ENCODE measurements at places on chromosomes 1 and 21.

DNA sequence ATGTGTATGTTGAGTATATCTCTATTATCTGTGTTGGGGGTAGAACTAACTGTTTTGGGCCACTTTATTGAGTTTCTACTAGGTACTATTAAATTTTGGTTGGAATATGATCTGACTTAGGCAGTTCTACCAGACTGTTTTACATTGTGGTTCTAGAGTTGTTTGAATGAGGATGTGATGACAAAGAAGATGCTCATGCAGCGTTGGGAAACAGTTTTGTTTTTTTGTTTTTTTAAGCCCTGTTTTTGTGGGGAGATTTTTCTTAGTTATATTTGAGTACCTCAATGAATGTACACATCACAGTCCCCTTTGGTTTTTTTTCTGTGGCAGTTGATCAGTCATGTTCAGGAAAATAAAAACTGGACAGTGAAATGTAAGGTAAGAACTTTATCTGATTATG lies 40.1 kb downstream of the TMED5 start:
- no peak for DNase-seq

GRCh38 chr21:27466140-27466539 lies 499.3 kb upstream of the ADAMTS5 start:
- DNase-seq: no peak

DNA sequence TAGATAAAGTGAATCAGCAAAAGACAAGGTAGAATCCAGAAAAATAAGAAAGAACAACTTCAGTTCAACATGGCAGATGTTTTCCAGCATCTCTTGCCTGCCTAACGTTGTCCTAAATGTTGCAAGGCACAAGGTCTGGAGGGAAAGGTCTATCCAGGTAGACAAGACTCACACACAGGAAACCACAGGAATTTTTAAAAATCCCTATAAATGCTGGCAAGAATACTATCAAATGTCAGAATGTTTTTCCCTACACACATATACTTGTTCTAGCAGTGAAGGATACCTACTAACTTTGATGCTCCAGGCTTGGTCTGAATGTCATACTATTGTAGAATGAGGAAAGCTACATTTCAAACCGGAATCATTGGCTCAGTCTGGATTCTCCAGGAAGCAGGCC lies 10.6 kb downstream of the GJA5 start:
- no peak for DNase-seq

- no peak for DNase-seq
These were observed 55.2 kb downstream of the MRPL37 start for GRCh38 chr1:54255026-54255702.

DNA sequence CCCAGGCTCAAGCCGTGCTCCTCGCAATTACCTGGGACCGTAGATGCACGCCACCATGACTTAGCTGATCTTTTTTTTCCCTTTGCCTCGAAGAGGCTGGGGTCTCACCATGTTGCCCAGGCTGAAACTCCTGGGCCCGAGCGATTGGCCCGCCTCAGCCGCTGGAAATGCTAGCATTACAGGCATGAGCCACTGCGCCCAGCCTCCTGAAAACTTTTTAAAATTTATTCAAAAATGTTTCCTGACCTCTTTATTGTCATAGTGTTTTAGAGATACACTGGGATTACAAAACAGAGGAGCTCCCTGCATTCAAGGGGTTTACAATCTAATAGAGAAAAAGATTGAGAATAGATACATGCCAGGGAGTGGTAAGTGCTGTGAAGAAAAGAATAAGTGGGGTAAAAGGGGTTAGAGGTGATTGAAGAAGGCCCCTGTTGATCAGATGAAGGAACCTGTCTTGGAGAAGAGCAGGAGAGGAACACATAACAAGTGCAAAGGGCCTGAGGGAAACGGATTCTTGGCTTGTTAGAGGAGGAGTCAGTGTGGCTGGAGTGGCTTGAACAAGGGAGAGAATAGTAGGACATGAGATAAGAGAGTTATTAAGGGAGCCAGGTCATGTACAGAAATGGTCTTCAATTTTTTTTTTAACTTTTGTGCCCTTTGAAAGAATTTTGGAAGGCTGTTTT lies 1.7 kb upstream of the TRIM33 start:
- no peak for DNase-seq

DNA sequence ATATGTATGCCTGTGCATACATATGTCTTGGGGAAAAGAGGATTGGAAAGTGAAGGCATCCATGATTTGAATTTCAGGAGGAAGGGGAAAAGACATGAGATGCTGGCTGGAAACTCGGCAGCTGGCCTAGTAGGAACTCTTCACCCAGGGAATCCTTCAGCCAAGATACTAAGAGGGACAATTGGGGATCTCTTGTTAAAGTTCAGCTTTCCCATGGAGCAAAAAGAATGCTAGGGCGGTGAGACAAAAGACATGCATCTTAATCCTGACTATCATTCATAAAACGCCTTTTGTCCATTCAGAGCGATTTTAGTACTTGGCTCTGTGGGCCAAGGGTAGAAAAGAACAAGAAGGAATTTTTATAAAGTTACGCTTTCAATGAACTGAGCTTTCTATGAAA lies 20.5 kb downstream of the PDPN start:
- no peak for DNase-seq

DNA sequence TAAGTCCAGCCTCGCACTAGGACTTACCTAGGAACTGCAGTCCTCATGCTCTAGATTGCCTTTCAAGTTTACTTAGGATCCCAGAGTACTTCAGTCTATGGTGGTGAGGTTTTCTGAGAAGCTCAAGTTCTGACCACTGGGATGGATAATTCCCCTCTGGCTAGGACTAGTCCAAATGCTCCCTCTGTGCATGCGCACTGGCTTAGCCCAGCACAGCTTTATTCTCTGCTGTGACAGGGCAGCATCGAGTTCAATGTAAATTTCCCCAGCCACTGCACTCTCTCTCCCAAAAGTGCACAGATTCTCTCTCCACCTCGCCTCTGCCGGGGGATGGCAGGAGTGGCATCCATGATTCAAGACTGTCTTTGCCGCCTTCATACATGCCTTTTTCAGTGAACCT lies 241.6 kb downstream of the ZNF326 start:
- DNase-seq: no peak

GRCh38 chr1:55699228-55699627 lies 484.1 kb upstream of the USP24 start:
- DNase-seq: no peak

DNA sequence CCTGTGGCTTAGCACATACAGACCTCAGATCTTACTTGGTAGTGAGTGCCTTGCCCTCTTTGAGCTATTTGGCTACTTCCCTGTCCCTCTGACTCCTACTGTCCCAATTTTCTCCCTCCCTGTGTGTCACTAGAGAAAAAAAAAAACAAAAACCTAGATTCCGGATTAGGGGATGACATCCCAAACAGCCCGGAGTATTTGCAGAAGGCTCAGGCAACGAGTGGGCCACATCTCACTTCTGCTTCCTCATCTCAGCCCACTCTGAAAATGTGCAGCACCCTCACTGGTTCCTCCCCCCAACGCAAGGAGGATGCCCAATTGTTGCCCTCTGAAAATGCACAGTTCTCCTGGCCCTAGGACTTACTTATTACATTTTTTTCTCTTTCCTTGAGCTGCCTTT lies 4.9 kb downstream of the NHLH1 start:
- no peak for DNase-seq

DNA sequence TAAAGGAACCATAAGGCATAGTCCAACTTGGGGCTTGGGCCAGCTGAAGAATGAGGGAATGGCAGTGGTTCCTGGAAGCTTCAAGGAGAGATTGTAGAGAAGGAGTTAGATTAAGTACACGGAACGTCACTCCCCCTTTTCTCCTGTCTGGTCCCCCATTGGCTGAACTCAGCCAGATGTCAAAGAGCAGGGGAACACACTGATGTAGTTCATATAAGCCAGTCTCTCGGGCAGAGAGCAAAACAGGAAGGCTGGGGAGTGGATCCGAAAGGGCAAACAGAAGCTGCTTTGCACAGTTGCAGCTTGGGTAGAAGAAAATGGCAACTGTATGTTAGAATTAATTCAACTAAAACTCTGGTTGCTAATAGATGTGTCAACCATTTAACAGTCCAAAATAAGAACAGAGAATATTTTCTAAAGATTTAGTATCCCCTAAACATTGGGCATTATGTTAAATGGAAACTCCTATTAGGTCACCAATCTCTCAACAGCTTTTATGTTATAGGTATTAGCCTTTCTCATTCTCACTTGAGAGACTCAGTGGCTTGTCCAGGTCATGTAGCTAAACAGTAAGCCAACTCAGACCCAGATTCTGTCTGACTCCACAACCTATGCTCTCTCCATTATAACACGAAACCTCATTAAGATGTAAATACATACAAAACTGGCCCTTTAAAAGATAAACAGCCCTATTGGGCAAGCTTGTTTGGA lies 600.7 kb upstream of the USP24 start:
- no peak for DNase-seq
